Immature natural killer cell (primary cell): ENCODE measurements at places on chromosomes 1 and 21. TPM values are rescaled to one million over a fixed set of nuclear protein-coding genes. Genes with fewer than 3 reads are reported as not detected.

The MXRA8 gene
- polyA plus RNA-seq, result not detected

DNA sequence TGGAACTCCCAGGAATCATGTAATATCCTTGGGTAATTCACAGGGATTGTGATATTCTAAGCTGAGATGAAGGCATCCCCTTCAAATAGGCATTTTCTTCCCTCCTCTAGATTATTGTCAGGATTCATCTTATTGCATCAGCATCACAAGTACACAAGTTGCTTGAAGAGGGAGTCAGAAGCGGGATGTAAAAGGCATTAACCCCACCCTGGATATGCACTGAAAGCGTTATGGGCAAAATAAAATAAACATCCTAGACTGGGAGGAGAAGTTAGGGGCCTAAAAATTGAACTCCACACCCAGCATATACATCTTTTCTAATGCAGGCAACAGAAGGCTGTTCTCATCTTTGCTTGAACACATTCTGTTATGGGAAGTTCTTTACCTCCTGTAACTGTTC is 381.2 kb downstream of the SETD4 start:
- H3K36me3 ChIP-seq, result no peaks in the 10 kb centered on the region
- DNase-seq, result no peak
- no peaks in the 10 kb centered on the region for H3K4me1 ChIP-seq
- H3K27me3 ChIP-seq, result peaks cover 10% of the 10 kb centered on the region
- H3K27ac ChIP-seq, result no peak overlapping the region
- no peak overlapping the region for H3K4me3 ChIP-seq

DNA sequence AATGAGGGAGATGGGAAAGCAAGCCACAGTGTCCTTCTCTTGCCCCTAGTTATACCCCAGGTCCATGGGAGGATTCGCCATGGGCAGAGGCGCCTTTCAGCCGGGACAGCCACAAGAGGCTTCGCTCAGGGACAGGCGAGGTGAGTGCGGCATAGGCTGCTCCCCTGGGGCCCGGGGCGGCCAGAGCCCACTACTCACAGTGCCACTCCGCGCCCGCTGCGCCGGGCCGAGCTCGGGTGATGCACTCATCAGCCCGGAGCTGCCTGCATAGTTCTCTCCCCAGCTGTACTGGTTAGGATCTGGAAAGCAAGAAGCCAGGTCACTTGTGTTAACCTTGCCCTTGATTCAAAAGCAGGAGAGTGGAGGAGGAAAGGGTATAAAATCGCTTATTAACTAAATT is 8.4 kb downstream of the PANK4 start:
- peaks cover 6% of the 10 kb centered on the region for H3K4me1 ChIP-seq
- DNase-seq, result no peak
- H3K27me3 ChIP-seq, result peaks cover 1% of the 10 kb centered on the region
- H3K36me3 ChIP-seq, result peaks cover 10% of the 10 kb centered on the region
- H3K27ac ChIP-seq, result no peak overlapping the region
- H3K4me3 ChIP-seq, result no peak overlapping the region

GRCh38 chr1:217674028-217674729 is 43.0 kb downstream of the SPATA17 start:
- no peak overlapping the region for H3K27ac ChIP-seq
- peaks cover 2% of the 10 kb centered on the region for H3K27me3 ChIP-seq
- DNase-seq, result no peak
- no peaks in the 10 kb centered on the region for H3K4me1 ChIP-seq

DNA sequence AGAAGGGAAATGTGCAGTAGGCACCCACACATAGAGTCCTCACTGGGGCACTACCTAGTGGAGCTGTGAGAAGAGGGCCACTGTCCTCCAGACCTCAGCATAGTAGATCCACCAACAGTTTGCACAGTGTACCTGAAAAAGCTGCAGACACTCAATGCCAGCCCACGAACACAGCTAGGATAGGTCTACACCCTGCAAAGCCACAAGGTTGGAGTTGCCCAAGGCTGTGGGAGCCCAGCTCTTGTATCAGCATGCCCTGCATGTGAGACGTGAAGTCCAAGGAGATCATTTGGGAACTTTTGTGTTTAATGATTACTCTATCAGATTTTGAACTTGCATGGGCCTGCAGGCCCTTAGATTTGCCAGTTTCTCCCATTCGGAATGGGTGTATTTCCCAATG is 299.4 kb upstream of the OLFM3 start:
- H3K27ac ChIP-seq, result no peak overlapping the region
- peaks cover 4% of the 10 kb centered on the region for H3K36me3 ChIP-seq
- no peaks in the 10 kb centered on the region for H3K4me1 ChIP-seq
- H3K4me3 ChIP-seq, result no peak overlapping the region

DNA sequence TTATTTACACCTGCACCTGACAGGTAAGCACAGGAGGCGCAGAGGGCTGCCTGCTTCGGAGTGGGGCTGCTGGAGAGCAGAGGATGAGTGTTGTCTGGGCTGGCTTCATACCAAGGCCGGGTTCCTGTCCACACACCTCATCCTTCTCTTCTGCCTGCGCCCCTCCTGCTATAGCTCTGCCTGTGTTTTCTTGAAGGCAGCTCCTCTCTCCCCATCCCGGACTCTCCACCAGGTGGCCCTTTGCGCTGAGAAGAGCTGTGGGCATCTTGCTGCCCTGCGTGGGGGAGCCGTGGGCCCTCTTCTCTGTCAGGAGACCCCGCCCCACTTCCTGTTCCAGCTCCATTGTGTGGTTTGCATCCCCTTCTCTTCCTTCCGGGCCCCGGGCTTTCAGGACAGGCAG is 35.0 kb downstream of the ARHGEF10L start:
- H3K4me3 ChIP-seq, result no peak overlapping the region
- peaks cover 3% of the 10 kb centered on the region for H3K27me3 ChIP-seq
- no peaks in the 10 kb centered on the region for H3K4me1 ChIP-seq
- H3K27ac ChIP-seq, result no peak overlapping the region

The TEDDM1 gene
- not detected for polyA plus RNA-seq

DNA sequence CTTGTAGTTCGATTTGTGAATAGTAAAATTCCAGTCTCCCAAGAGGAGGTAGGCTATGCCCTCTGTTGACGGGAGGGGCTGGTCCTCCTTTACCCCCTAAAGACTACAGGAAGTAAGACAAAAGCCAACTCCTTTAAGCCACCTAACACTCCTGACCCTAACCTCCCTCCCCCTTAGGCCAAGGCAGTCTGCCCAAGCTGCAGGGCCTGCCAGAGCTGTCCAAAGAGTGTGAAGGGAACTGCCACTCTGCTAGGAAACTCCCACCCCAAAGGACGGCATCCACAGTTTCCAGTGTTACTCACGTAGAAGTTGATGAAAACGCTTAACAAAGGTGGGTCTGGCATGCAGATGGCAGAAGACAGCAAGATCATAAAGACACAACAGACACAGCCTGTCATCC is 803.2 kb downstream of the PLA2G4A start:
- H3K36me3 ChIP-seq, result no peaks in the 10 kb centered on the region
- DNase-seq, result no peak
- no peak overlapping the region for H3K27ac ChIP-seq
- no peaks in the 10 kb centered on the region for H3K27me3 ChIP-seq
- H3K4me3 ChIP-seq, result no peak overlapping the region
- no peaks in the 10 kb centered on the region for H3K4me1 ChIP-seq

The GUCA2A gene
- polyA plus RNA-seq, result not detected

The KCNJ9 gene
- not detected for polyA plus RNA-seq

The SAMD11 gene
- polyA plus RNA-seq, result not detected

DNA sequence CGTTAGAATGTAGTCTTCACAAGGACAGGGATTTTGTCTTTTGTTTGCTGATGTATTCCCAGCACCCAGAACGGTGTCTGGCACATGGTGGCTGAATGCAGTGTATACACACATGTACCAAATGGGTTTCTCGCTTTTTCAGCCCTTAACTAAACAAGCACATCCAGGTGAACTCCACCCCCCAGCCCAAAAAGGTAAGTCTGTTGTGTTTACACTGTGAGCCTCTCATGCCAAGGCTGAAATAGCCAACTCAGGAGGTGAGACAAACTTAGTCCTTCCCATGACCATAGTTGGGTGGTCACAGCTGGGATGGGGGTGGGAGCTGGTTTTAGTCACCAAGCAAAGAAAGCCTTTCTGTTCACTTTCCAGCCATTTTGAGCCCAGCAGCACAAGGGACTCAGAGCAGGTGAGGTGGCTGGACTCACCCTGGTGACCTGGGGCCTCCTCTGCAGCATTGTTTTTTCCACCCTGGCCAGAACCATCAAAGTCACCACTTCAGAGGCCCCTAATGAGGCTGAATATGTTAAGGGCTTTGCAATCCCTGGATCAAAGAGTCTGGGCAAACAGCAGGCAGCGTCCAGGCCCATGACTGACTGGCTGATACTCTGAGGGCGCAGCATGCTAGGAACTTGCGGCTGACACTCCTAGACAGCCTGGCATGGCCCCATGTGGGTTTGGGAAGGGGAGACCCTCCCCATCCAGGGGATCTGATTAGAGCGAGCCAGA is 8.7 kb downstream of the TENT5B start:
- H3K4me1 ChIP-seq, result no peaks in the 10 kb centered on the region
- H3K27me3 ChIP-seq, result peaks cover 2% of the 10 kb centered on the region
- H3K4me3 ChIP-seq, result no peak overlapping the region
- no peak overlapping the region for H3K27ac ChIP-seq
- DNase-seq, result no peak
- no peaks in the 10 kb centered on the region for H3K36me3 ChIP-seq

DNA sequence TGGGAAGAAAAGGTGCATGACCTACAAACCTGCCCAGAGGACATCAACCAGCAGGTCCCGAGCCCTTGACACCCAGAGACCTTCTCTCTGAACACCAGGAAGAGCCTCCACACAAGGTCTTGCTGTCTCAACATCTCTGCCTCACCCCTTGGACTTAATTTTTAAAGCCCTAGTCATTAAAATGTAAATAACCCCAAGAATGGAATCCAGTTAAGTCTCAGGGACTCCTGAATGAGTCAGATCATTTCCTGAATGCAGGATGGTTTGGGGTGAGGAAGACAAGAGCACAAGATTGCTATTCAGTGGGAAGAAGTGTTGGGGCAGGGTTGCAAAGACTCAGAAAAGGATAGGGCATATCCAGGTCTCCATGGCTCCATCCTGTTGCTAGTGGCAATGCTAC is 17.8 kb upstream of the GRIK3 start:
- no peaks in the 10 kb centered on the region for H3K36me3 ChIP-seq
- H3K27ac ChIP-seq, result no peak overlapping the region
- H3K27me3 ChIP-seq, result peaks cover 4% of the 10 kb centered on the region

DNA sequence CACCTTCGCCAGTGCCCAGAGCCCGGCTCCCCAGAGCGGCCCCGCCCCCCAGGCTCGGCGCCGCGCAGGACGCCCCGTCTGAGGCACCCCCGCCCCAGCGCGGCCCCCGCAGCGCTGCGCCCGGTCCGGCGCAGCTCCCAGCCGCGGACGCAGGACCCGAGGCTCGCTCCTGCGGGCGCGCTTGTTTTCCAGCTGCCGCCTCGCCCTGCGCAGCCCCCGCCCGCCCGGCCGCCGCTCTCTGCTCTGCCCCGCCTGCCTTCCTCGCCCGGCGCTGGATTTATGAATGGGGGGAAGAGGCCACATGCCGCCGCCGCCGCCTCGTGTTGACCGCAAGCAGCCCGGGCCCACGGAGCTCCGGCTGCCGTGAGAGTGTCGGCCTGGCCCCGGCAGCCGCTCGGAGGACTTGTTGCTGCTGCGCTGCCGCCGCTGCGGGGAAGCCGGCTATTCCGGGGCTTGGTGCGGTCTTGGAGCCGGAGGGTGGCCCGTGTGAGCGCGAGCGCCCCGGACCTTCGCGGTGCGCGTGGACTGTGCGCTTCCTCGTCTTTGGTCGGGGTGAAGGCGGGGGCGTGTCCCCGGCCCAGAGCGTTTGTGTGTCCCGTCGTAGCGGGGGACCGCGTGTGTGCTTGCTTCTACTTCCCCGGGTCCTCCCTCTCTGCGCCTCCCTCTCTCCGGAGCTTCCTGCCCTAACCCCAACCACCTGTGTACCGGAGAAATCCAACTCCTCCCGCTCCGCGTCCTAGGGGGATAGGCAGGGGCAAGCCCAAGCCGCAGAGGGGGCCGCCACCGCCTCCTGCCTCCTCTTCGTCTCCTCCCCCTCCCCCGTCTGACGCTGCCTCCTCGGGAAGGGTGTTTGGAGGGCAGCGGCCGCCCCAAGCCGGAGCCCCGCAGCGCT is 736 bp downstream of the KCNC4 start:
- peak overlapping the region; percentile 71 for H3K27ac ChIP-seq
- no peaks in the 10 kb centered on the region for H3K36me3 ChIP-seq
- peak; percentile 53 for DNase-seq
- H3K27me3 ChIP-seq, result peaks cover 15% of the 10 kb centered on the region
- peaks cover 19% of the 10 kb centered on the region for H3K4me1 ChIP-seq

The KCNN3 gene
- not detected for polyA plus RNA-seq

The CFHR3 gene
- not detected for polyA plus RNA-seq

The ACTL8 gene
- not detected for polyA plus RNA-seq

The OR14A2 gene
- polyA plus RNA-seq, result not detected

DNA sequence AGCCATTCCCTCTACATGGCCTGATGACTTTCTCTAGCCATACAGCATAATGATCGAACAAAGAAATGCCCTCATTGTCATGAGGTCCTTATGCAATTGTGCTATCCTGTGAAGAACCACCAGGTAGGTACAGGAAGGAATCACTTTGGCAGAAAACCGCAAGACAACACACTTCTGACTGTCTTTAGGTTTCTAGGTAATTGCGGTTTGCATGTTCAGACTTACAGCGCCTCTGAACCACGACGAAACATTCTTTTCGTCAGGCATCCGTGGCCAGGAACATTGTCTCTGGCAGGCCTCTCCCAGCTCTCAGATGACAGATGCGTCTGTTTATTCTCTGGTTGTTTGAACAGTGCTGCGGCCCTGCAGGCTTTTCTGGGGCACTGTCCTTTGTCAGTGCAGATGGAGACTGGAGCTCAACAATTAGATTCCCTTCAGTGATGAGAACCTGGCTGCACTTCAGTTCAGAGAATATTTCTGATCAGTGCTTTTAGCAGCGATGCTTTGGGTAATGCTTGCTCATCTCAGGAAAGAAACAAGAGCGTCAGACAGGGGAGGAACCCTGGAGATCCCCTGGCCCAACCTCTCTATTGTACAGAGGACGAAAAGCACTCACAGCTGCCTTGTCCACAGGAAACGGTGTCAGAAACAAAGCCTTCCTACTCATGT is 63.4 kb downstream of the B3GALT5 start:
- no peaks in the 10 kb centered on the region for H3K36me3 ChIP-seq
- no peak for DNase-seq
- peaks cover 3% of the 10 kb centered on the region for H3K27me3 ChIP-seq
- no peaks in the 10 kb centered on the region for H3K4me1 ChIP-seq

The TSPAN1 gene
- not detected for polyA plus RNA-seq

The RGS1 gene
- polyA plus RNA-seq, result 51.9 TPM

The TIE1 gene
- 8.8 TPM for polyA plus RNA-seq

DNA sequence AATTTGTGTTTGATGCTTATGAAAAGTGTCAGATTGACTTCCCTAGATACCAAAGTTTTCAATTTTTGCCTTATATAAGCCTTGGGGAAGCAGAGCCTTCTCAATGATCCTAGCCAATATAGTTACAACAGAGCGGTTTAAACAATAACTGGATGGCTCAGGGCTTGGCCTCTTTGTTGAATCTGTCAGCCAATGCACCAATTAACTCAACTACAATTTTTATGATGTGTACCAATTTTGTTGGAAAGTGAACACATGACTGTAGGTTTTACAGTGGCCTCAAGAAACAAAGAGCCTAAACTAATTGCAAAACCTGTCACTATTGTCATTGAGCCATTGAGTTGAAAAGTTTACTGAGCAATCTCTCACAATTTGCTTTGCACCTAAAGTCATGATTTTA is 71.6 kb upstream of the RGS18 start:
- H3K4me3 ChIP-seq, result no peak overlapping the region
- no peak for DNase-seq
